ENCODE measurements at places on chromosomes 11 and 22.

DNA sequence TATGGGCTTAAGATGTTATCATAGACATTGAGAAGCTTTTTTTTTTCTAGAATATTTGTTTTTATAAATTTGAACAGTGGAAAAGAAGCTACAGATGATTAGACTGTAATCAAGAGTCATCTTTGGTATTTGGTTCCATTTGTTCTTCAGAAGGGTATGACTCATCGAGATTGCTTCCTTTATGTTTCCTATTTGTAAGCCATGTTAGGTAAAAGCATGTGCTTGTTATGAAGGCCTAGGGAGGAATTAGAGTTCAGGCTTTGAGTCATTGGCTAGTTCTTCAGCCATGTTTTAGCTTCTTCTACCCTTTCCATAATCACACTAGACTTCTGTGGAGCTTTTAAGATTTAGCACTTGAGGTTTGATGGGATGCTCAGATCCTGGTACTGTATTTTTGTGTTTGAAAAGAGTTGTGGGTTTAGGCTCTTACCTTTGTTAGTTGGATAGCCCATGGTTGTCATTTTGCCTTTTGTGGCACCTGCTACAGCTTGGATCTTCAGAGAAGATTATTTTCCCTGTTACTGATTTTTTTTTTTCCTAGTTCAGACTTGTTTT lies 44.3 kb downstream of the POLD3 start:
- no peak for DNase-seq

- no peak for DNase-seq
Observed at GRCh38 chr22:20192293-20192971, 41.6 kb upstream of the CCDC188 start.

DNA sequence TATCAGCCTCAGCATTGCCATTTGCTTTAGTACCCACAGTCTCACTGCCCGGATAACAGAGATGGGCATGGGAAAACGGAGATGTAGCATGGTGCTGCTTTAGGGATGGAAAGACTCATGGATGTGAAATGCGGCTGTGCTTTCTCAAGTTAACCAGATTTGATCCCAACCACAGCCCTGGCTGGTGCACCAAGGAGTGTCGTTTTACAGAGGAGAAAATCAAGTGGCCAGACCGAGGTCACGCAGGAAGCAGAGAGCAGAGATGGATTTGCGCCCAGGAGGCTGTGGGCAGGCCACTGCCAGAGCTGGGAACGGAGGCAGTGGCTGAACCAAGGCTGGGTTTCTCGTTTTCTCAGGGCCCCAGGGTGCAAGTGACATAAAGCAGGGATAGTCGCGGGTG lies 9.0 kb downstream of the MB start:
- DNase-seq = no peak

GRCh38 chr22:29782061-29782845 lies 15.1 kb downstream of the UQCR10 start:
- DNase-seq = no peak

GRCh38 chr11:120899720-120900119 lies 124.2 kb upstream of the TBCEL start:
- DNase-seq = no peak
